ENCODE measurements at places on chromosomes 1 and 21.

DNA sequence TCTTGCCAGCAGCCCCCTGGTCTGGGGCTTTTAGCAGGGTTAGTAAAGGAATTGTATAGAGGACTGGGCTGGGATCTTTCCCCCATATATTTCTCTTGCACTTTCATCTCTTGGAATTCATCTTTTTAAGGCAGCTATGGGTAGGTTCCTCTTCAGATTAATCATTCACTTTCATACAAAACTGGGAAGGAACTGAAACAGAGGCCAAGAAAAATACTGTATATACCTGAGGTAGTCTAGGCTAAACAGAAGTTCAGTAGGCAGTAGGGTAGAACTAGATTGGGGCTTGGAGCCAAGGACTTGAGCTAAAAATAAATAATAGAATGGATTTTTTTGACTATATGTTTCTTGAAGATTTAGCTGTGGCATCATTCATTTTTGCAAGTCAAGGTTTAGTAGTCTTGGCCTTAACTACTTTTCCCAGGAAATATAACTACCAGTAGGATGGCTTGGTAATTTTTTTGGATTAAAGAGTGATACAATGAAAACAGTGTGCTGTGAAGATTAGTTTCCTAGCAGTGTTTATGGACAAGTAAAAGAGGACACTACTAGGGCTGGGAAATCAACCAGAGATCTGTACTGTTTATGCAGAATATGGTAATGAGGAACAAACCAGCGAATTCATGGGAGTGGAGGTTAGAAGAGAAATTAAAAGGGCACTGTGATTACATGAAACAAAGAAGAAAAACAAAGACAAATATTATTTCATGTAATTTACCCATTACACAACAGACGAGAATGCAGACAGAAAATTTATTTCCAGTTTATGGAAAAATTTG lies 50.9 kb upstream of the PTGS2 start:
- no peak for DNase-seq

DNA sequence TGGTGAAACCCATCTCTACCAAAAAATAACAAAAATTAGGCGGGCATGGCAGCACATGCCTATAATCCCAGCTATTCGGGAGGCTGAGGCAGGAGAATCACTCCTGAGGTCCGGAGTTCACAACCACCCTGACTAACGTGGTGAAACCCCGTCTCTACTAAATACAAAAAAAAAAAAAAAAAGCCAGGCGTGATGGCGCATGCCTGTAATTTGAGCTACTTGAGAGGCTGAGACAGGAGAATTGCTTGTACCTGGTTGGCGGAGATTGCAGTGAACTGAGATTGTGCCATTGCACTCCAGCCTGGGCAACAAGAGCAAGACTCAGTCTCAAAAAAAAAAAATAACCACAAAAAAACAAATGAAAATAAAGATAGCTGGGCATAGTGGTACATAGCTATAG lies 42.3 kb downstream of the CC2D1B start:
- DNase-seq, result no peak

DNA sequence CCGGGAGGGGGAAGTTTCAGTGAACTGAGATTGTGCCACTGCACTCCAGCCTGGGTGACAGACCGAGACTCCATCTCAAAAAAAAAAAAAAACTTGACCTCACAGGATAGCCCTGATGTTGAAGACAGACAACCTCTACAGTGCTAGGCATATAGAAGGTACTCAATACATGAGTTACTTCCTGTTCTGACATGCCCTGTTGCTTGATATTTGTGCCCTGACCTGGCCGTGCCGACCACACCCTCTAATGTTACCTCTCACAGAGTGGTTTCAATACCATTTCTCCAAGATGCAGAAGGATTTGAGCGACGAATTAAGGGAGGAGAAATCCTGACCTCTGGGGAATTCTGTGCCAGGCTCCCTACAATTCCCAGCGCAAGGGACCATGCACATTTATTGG lies 5.2 kb downstream of the PTAFR start:
- DNase-seq, result no peak

- DNase-seq, result no peak
Observed at GRCh38 chr1:99674115-99675064, 28.5 kb downstream of the PALMD start.

DNA sequence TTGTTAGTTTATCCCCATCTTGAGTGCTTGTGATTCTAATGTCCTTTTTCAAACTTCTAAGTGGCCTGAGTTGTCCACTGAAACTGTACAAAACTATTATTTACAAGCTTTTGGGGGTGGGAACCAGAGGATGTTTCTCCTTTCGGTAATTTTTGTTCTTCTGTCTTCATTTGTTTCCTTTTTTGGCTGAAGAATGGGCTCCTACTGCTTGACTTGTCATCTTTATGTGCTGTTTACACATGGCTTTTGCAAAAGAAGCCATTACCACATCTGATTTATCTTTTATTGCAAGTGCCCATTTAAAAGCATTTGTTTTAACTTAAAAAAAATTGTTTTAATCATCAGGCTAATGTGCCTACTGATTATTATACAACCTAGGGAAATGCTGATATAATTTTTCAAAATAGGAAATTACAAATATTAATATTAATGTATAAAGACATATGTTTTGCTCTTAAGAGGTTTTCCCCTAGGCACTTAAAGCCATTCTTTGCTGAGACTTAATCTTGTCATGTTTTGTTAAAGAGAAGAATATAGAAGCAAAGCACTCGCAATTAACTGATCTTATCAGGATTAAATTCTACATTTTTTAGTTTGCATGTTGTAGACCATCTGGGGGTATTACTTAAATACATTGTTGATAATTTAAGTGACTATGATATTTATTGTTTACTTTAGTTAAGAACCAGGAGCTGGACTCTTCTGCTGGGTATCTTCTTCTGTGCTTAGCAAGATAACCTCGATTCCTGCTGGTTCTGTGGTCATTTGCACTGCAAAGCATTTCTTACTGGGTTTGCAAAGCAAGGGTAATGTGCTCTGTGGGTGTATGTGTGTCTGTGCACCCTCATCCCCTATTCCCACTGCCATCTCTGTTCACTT lies 40.1 kb downstream of the TMEM200B start:
- DNase-seq, result no peak

GRCh38 chr21:36695671-36696389 lies 3.1 kb upstream of the SIM2 start:
- no peak for DNase-seq

GRCh38 chr1:50968821-50969610 lies 1.0 kb upstream of the CDKN2C start:
- DNase-seq, result peak; percentile 31

DNA sequence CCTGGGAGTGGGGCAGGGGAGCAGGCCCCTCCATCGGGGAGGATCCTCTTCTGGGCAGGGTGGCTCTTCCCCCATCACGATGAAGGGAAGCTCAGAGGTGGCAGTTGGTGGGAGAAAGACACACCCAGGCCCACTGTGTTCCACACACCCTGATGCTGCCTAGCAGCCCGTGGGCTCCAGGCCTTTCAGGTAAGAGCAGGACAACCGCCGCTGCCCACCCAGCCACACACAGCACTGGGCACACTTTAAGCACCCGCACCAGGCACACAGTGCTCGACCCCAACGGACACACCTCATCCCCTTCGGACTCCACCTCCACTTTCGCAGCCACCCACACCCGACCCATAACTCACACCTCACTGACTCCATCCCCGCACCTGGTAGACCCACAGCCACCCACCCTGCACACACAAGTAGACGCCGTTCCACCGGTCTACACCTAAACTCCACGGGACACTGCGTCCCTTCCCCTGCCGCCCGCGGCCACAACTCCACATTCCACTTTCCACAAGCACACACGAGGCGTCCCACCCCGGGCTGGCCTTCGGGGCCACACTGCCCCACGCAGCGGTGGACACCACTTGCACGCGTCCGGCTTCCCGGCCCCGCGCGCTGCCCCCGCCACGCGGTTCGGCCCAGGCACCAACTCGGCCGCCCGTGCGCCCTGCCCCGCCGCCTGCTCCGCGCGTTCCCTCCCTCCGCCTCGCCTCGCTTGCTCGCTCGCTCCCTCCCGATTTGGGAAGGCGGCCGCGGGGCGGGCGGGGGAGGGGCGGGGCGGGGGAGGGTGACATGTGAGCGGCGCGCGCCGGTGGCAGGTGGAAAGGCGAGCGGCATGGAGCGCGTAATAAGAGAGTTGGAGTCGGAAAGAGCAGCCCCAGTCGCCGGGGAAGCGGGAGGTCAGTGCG lies at the start of gene KCNQ4:
Gene KCNQ4, plus strand, starts transcription at position 787 of the 905 bp plus-strand sequence. CDS start 307 bp downstream, outside the sequence.
- no peak for DNase-seq

GRCh38 chr1:91631718-91632330 lies 131.2 kb downstream of the CDC7 start:
- DNase-seq, result no peak

DNA sequence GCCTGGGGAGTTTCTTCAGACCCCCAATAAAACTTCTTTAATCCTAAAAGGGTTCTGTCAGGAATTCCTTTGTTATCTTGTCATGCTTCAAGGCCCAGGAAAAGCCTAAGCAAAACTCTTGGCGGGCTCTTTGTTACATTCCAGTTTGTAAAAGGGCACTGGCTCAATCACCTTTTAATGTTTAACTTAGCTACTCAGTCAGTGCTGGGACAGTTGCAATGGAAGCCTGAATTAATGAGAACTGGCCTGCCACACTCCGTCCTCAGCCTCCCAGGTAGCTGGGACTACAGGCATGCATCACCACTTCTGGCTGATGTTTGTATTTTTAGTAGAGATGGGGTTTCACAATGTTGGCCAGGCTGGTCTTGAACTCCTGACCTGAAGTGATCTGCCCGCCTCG lies 21.3 kb upstream of the ASB17 start:
- DNase-seq, result no peak

- no peak for DNase-seq
Observed at GRCh38 chr21:24759348-24760075, 847.8 kb downstream of the MRPL39 start.

DNA sequence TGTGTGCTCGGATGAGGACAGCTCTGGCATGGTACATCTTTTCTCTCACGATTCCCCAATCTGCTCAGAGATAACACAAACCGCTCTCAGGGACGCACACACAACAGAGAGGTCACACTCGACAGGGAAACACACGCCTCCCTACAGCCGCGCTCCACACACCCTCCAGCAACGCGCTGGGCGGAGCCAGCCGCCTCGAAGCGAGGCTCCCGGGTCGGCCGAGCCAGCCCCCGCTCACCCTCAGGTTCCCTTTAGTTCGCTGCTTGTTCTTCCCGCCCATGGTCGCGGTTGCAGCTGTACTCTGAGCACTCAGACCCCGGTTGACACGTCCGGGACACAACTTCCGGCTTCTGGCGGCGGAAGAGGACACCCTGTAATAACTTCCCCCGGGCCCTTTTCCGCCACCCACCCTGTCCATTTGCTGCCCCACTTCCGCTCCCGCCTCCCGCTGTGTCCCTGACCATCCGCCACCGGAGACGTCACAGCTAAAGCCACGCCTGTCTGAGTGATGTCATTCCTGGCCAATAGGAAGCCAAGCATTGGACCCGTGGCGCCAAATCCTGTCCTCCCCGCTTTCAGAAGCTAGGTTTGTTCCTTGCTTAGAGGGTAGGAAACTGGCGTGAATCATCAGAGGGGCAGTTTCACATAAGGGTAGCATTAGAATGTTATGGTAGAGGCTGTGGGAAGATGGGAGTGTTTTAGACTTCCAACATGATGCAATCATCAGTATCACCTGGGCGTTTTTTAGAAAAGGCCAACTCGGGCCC lies at the start of gene LTN1:
Gene LTN1, minus strand, starts transcription at position 352 of the 767 bp plus-strand sequence. Its CDS starts 72 bp downstream, at position 280.
- DNase-seq, result peak; percentile 98

- DNase-seq, result no peak
Observed at GRCh38 chr1:53446051-53446450, 13.1 kb upstream of the DMRTB1 start.

DNA sequence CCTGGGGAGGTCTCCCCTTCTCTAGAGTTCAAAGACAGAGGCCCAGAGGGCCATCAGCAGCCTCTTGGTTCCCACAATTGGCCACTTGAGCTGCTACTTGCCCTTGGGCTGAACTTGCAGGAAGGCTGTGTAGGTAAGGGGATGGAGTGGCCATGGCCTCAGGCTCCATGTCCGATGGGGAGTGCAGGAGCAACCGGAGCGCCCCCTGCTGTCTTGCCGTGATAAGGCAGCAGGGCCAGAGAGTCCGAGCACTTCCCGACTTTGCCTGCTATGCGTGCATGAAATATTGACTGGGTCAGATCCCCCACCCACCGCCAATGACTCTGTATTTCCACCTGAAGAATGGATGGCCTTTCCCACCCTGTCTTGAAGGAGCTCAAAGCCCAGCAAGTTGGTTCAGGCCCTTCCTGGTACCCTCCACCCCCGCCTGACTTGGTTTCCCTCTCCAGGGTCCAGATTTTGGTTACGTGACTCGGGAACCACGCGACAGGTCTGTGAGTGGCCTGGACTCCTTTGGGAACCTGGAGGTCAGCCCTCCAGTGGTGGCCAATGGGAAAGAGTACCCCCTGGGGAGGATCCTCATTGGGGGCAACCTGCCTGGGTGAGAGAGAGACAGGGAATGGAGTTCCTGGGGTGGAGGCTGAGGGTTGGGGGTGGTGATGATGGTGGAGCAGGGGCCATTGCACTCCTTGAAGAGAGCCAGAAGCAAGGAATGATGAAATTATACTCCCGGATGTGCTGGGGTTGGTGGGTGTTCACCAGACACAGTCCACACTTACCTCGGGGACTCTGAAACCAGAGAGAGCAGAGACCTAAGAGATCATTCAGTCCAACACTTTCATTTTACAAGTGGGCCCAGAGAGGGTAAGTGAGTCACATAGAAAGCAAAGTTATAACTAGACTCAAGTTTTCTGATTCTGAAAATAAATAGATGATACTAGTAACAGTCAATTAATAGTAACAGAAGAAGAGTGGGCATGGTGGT lies 25.6 kb downstream of the PADI3 start:
- no peak for DNase-seq

DNA sequence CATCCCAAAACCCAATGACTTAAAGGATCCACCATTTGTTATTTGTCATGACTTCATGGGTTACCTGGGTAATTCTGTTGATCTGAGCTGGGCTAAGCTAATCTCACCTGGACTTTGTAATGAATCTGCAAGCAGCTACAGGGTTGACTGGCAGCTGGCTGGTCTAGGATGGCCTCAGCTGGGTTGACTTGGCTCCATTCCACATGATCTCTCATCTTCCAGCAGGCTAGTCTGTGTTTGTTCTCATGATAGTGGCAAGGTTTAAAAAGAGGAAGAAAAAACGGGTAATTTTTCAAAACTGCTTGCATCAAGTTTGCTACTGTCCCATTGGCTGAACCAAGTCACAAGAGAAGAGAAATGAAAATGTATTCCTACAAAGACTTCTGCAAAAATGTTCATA lies 24.8 kb upstream of the ZMYM4 start:
- DNase-seq, result no peak

DNA sequence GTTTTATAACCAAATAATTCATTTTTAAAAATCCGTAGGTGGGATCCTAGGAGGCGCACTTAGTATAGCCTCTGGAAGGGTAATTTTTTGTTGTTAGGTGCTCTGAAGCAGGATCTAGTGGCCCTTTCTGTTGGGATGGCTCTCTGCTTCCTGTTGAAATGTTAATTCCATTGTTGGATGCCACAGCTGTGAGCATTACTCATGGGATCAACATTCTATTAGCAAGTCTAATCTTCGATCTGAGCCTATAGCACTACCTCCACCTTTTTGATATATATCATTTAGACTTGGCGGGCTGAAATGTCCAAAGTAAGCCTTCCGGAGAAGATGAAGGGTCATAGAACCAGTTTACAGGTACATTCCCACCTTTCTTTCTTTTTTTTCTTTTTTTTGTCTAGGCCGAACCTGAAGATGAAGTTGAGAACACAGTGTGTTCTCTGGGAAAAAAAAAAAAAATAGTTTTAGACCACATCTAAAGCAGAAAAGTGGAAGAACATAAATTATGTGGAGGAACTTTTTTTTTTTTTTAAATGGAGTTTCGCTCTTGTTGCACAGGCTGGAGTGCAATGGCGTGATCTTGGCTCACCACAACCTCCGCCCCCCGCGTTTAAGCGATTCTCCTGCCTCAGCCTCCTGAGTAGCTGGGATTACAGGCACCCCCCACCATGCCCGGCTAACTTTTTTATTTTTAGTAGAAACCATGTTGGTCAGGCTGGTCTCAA lies 1.4 kb downstream of the CXADR start:
- no peak for DNase-seq

Measured in effector CD4-positive, alpha-beta T cell (primary cell).